ENCODE measurements at places on chromosomes 7 and 10. TPM values are rescaled to one million over a fixed set of nuclear protein-coding genes. Genes with fewer than 3 reads are reported as not detected.

The LIPM gene
- total RNA-seq = not detected

The SLIT1 gene
- total RNA-seq = 0.26 TPM

The ACBD7 gene
- not detected for total RNA-seq

The TSPAN12 gene
- total RNA-seq = not detected

DNA sequence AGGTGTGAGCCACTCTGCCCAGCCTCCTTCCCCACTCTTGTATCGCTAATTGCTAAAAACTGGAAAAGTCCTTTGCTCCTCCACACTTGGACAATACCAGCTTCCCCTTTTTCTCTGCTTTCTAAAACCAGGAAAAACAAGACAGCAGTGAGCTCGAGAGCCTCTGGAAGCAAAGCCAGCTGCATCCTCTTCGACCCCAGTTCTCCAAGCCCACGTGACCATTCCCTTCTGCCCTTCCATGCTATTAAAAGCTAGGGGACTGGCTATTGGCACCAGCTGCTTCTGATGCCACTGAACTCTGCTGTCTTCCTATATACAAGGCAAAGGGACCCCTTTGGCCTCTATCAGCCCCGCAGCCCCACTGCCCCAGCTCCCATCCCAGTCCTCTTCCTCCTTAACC is 92.2 kb downstream of the SPDYE5 start:
- no peak for DNase-seq

The FAM25A gene
- not detected for total RNA-seq

Measured in naive thymus-derived CD8-positive, alpha-beta T cell (primary cell).